ENCODE measurements at places on chromosomes 1 and 21.

GRCh38 chr1:27010226-27010994 is 2.2 kb downstream of the TENT5B start:
- no peak for DNase-seq

DNA sequence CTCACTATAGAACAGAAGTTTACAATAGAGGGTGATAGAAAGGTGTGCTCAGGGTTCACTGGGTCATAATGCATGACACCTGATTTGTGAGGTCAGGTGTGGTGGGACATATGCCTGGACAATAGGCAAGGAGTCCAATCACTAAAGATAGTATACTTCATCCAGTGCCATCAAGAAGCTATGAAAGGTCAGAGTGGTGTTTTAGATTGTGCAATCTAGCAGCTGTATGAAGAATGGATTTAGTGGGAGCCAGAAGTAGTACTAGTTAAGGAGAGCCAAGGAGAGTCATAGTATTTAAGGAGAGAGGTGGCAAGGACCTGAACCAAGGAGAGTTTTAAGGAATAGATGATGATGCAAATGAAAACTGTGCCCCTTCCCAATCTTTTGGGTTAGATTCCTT is 80.6 kb upstream of the C1orf105 start:
- peak; percentile 29 for DNase-seq

- DNase-seq: peak; percentile 33
These were observed 61.3 kb downstream of the PTBP2 start for GRCh38 chr1:96782856-96783255.

DNA sequence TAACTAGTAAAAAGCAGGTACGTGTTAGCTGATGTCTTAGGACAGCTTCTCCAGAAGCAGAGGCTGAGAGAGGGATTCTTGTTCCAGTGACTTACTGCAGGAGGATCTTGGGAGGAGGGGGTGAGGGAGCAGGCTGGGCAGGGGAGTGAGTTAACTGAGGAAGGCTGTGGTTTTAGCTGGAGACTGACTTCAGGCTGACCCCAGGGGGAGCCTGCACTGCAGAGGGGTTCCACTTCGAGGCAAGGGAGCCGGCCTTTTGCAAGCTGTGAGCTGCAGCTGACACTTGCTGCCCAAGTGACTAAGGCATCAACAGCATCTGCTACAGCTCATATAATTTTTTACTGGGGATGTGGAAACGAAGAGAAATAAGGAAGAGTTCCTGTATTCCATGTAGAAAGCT is 50.4 kb upstream of the SOD1 start:
- no peak for DNase-seq

Measured in AG10803 (cell line).